Stimulated activated CD8-positive, alpha-beta memory T cell treated with anti-CD3 and anti-CD28 coated beads, Interleukin-7, amount 100 ng/mL, for 1 hour (primary cell): ENCODE measurements at places on chromosomes 6 and 20.

GRCh38 chr6:167839755-167840154 lies 13.0 kb downstream of the AFDN start:
- DNase-seq, result no peak

DNA sequence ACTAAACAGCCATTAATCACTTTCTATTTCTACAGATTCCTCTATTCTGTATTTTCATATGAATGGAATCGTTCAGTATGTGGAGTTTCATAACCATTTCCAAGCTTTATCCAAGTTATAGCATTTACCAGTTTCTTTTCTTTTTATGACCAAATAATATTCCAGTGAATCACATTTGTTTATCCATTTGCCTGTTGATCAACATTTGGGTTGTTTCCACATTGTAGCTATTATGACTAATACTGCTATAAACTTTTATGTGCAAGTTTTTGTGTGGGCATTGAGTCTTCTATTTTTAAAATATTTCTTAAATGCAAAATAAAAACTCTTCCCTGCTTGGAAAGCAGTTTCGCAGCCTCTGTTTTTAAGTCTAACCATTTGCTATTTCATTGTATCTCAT lies 336.4 kb upstream of the OPRM1 start:
- no peak for DNase-seq

GRCh38 chr6:31615748-31616147 lies 714 bp downstream of the AIF1 start:
- no peak for DNase-seq

- no peak for DNase-seq
These were observed 29.5 kb downstream of the TRMT11 start for GRCh38 chr6:126015863-126016262.

- DNase-seq, result no peak
These were observed 3.2 kb downstream of the TTBK1 start for GRCh38 chr6:43246301-43247113.

DNA sequence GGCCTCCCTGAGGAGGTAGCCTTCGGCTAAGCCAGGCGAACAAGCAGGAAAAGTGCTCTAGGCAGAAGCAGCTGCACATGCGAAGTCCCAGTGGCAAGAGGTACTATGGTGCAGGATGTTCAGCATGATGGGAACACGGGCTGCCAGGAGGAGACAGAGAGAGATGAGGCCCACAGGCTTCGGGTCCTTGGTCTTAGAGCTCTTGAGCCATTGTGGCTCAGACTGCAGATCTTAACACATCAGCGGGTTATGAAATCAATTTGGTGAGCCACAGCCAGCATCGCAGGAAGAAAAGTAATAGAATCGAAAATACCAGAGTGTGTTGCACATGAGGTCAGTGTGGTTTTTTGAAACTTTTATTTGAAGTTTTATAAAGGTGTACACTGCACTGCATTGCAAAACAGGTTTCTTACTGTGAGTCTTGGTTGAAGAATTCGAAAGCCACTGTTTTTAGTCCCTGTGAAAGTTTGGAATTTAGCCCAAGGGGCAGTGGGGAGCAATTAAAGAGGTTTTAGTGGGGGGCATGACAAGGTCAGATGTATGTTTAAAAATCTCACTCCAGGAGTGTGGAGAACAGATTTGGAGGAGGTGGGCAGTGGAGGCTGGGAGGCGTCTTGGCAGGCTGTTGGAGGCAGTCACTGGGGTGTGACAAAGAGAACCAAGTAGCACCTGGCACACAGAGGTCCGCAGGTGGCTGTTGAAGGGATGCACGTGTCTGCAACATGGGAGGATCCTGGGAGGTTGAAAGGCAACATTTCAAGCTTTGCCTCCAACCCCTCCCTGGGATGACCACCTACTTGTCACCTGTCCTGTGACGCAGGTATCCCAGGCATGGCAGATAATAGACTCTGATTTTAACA lies 69.3 kb downstream of the EYA2 start:
- DNase-seq, result no peak

DNA sequence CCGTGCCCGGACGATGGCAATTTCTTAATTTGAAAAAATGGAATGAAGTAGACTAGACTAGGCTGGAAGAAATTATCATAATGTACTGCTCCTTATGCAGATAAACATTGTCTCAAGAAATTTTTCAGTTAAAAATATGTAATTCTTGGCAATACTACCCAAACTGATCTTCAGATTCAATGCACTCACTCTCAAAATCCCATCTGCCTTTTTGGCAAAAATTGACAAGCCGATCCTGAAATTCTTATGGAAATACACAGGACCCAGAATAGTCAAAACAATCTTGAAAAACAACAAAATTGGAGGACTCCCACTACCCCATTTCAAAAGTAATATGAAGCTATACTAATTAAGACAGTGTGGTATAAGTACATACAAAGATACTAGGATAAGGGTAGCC lies 19.0 kb downstream of the SLC23A2 start:
- DNase-seq, result no peak

GRCh38 chr6:154878871-154879491 lies 116.1 kb upstream of the TIAM2 start:
- DNase-seq, result no peak

- no peak for DNase-seq
These were observed 15.0 kb downstream of the SMOC2 start for GRCh38 chr6:168455847-168456530.

GRCh38 chr6:155157101-155157500 lies 106.7 kb upstream of the CLDN20 start:
- no peak for DNase-seq
